Esophagus squamous epithelium (tissue), 5 donors: ENCODE measurements at places on chromosomes 6 and 20.
A peak's percentile ranks its signal among the peaks of the same experiment; 100 is the strongest.

GRCh38 chr20:10242166-10242565 is 23.5 kb downstream of the SNAP25 start:
- no peak for DNase-seq

- no peak for DNase-seq
Measured at GRCh38 chr6:1587546-1587945, 22.2 kb upstream of the FOXC1 start.

DNA sequence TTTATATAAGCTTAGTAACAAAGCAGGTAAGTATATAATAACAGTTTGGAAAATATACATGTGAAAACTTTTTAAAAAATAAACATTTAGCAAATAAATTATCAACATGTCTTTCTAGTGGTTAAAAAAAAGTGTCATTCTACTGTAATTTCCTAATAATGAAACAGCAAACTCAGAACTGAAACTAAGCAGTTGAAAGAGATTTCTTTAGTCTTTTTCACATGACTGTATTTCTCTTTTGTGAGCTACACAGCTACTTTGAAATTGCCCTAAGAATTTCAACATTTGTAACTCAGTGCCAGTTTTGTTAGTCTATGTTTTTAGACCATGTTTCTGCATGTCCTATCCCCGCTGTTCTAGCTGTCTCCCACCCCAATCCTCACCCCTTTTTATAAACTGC is 28.4 kb upstream of the SDHAF4 start:
- no peak for DNase-seq

GRCh38 chr6:33288141-33288920 is 708 bp downstream of the WDR46 start:
- DNase-seq, result no peak

DNA sequence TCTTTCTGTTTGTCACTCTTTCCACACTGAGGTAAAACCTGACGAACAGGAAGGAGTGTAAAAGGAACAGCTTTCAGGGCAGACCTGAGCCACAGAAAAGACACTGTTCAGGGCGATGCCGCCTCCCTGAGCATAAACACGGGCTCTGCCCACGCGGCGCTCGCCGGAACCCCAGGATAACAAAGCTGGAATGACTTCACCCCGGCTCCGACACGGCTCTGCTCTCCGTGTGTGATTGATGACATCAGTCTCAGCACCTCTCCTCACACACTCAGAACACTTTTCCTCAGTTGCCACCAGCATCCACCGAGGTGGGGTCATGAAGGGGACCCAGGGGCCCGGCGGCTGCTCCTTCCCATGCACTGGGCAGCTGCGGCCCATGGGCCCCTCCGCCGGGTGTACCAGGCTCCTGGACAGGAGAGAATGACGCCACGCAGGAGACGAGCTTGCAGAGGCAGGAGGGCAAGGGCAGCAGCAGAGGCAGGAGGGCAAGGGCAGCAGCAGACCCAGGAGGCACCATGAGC is 43.6 kb downstream of the DLL1 start:
- DNase-seq, result no peak

DNA sequence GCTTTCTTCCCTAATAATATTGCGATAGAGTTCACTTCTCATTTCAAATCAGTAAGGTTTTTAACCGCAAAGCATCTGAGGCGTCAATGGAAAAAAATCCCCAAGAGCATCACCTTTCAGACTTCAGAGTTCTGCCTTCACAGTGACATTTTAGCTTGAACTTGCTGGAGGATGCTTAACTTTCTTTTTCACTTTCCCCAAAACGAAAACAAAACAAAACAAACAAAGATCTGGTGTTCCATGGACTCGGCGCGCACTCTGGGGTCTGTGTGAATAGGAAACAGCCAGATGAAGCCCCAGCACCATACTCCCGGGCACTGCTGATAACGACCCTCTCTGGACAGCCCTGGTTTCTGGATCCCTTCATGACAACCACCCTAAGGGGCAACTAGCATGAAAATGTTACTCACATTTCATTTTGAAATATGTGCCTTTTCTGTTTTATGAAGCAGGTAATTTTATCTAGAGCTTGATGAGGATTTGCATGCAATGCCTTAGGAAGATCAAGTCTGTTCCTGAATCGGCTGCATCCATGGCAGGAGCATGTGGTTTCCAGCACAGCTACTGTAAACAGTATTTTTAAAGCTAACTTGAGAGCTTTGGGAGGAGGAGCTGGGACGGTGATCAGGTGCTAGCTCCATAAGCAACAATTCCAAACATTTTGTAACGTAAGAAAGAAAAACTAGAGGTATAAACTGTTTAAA is 44.5 kb downstream of the RAMACL start:
- DNase-seq, result no peak

- peak; percentile 55 for DNase-seq
Measured at GRCh38 chr20:63941282-63942081, 14.7 kb downstream of the UCKL1 start.
